ENCODE measurements at places on chromosomes 5 and 9. TPM values are rescaled to one million over a fixed set of nuclear protein-coding genes. Genes with fewer than 3 reads are reported as not detected.

Gene SCGB3A2
- total RNA-seq: not detected

Gene LCN15
- total RNA-seq: 0.13 TPM

GRCh38 chr5:163409384-163409783 is 28.0 kb upstream of the CCNG1 start:
- DNase-seq: no peak

GRCh38 chr5:34022121-34022705 is 14.4 kb upstream of the AMACR start:
- DNase-seq: no peak

DNA sequence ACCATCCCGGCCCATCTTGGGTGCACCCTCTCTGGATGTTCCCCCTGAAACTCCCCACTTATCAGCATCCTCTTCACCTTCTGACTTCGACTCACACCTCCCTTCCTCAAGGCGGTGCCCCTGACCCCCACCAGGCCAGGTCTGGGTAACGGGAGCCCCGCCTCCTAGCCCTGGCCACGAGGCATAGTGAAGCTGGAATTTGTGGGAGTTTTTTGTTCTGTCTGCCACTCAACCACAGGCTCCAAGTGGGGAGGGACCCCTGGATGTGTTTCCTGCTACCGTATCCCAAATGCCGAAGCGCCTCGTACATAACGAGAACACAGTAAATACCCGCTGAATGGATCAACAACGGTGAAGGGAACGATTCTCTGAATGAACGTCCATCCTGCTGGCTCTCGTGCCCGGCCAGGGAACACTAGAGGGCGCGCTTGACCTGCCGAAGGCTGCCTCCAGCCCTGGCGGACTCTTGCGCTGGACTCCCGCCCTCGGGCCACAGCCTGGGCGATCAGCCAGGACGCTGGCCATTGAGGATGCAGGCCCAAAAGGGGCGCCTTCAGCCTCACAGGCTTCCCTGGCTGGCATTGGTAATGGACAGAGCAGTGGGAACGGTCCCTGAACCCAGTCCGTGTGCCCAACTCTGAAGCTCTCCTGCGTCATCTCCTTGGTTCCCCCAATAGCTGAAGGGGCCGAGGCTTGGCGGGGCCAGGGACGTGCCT is 47.3 kb upstream of the PHYKPL start:
- DNase-seq: peak; percentile 62

- DNase-seq: no peak
Measured at GRCh38 chr5:142499591-142500226, 174.9 kb upstream of the SPRY4 start.

DNA sequence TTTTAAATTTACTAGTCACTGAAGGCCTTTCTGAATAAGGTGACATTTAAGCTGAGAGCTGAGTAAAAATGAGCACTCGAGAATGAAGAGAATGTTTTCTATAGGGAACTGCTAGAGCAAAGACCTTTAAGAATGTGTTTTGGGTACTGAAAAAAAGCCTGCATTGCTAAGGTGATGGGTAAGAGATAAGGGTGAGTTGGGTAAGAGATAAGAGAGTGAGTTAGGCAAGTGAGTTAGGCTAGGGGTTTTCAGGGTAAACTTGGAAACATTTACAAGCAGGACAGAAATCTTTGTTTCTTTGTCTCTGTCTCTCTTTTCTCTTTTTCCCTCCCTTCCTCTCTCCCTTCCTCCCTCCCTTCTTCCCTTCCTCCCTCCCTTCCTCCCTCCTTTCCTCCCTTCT is 5.6 kb downstream of the RAD23B start:
- no peak for DNase-seq

DNA sequence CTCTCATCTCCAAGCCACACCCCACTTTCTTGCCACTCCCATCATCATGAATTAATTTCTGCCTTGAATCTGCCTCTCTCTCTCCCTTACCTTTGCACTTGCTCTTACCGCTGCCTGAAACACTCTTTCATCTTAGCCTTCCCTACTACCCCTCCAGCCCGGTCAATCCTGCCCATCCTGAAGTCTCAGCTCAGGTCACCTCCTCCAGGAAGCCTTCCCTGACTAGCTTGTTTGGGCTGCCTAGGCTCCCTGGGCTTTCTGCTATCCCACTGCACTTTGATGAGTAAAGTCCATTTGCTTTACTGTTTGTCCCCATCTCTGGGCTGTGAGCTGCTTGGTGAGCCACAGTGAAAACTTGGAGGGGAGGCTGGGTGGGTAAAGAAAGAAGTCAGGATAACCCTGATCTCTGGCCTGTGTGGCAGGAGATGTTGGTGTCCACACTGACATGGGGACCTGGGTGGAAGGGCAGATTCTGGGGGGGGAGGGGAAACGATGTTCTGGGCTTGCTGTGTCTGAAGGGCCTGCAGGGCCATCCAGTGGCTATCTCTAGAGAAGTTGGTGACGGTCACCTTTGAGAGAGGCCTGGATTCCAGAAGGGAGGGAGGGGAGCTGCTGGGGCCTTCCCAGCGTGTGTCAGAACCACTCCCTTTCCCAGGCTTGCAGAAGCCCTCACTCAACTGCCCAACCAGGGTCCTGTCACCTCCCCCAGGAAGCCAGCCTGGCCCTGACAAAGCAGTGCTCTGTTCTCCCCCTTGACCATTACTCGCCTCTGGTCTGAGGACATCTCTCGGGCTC is 75.0 kb upstream of the DAB2IP start:
- DNase-seq: no peak

DNA sequence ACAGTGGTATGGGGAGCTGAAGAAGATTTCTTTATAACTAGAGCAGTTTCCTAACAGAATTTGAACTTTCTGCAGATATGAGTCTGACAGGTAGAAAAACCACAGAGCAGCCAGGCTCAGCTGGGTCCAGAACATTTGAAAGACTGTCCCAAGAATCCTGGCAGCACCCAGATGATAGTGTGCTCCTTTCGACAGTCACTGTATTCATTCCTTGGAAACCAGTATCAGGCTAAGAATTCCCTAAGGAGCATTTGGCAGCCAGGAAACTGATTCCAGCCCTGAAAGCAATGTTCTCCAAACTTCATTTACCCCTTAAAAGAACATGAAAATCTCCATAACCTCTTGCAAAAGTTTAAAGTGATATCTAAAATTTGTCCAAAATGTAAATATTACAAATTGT is 123.0 kb upstream of the MTAP start:
- no peak for DNase-seq

Gene EGR1
- total RNA-seq: 0.90 TPM

Gene SLCO6A1
- not detected for total RNA-seq

GRCh38 chr9:137647096-137647714 is 28.4 kb downstream of the EHMT1 start:
- DNase-seq: no peak

Gene IL12B
- not detected for total RNA-seq

Gene PCDHGA12
- 3.5 TPM for total RNA-seq

DNA sequence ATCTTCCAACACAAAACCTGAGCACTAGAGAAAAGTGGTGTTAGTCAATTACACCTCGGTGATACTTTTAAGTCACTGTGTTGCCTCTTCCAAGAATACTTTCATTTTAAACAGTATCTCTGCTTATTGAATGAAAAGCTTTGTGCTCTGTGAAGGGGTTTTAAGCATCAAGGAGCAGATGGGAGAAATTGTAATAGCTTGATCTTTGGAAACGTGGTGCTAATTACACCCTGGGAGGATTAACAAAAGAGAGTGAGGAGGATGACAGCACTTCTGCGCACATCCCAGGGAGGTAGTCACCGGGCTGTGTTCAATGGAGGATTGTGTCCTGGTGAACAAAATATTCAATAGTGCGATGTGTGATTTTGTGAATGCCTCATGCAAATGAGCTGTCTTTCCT is 477.4 kb upstream of the ADAMTS16 start:
- DNase-seq: no peak

- no peak for DNase-seq
Measured at GRCh38 chr9:119951591-119951990, 582.4 kb upstream of the BRINP1 start.

GRCh38 chr9:7879551-7880245 is 80.1 kb upstream of the DMAC1 start:
- no peak for DNase-seq

DNA sequence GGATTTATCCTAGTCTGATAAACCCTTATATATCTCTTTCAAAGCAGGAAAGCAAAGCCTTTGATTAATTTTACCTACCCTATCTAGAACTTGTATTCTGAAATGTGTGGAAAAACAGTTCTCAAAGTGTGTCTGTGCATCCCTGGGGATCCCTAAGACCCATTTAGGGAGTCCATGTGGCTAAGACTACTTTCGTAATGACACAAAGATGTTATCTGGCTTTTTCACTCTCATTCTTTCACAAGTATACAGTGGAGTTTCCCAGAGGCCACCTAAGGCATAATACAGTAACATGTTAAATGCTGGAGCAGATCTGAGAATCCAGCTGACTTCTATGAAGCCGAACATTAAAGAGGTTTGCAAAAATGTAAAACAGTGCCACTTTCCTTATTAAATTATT is 54.3 kb upstream of the TNFSF15 start:
- no peak for DNase-seq

GRCh38 chr9:26296910-26297572 is 595.6 kb downstream of the CAAP1 start:
- DNase-seq: no peak

Gene CCNI2
- total RNA-seq: under 0.01 TPM

- no peak for DNase-seq
Measured at GRCh38 chr9:7668541-7668940, 131.0 kb downstream of the DMAC1 start.

Gene MAP3K1
- total RNA-seq: 35.2 TPM

Gene PCDHAC2
- 0.13 TPM for total RNA-seq

GRCh38 chr5:12023614-12024241 is 119.5 kb upstream of the CTNND2 start:
- DNase-seq: peak; percentile 4

GRCh38 chr5:4093236-4093635 is 497.6 kb downstream of the IRX1 start:
- no peak for DNase-seq

GRCh38 chr5:94192658-94193391 is 425.6 kb downstream of the KIAA0825 start:
- DNase-seq: no peak

DNA sequence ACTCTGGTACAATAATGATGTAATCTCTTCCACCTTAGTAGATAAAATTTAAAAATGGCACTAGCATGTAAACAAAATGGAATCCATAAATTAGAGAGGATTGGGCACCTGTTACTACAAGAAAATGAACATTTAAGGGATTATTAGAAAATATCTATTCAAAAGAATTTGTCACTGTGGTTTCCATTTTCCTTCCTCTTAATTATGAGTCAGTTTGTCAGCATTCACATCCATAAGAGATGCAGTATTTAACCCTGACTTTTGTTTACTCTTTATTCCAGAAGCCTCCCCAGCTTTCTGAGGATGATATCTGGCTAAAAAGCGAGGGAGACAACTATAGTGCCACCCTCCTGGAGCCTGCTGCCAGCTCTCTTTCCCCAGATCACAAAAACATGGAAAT is 72.1 kb downstream of the C9orf152 start:
- no peak for DNase-seq

Gene IL13
- not detected for total RNA-seq

GRCh38 chr5:149325894-149326293 is 19.4 kb upstream of the GRPEL2 start:
- DNase-seq: peak; percentile 43

Gene SLC35A4
- total RNA-seq: 27.9 TPM

- no peak for DNase-seq
Measured at GRCh38 chr5:153168241-153168640, 322.2 kb upstream of the GRIA1 start.

Gene NDUFA8
- total RNA-seq: 27.3 TPM

Gene ENHO
- under 0.01 TPM for total RNA-seq

Gene PKD2L2
- total RNA-seq: not detected

Gene SLC6A3
- not detected for total RNA-seq

Gene SGCD
- total RNA-seq: 0.64 TPM

Gene SLC36A3
- not detected for total RNA-seq

GRCh38 chr5:160285316-160285715 is 27.0 kb downstream of the CCNJL start:
- DNase-seq: no peak

Gene CD14
- 10.7 TPM for total RNA-seq

Gene PCDH12
- 22.9 TPM for total RNA-seq

Gene PTCH1
- 3.3 TPM for total RNA-seq

DNA sequence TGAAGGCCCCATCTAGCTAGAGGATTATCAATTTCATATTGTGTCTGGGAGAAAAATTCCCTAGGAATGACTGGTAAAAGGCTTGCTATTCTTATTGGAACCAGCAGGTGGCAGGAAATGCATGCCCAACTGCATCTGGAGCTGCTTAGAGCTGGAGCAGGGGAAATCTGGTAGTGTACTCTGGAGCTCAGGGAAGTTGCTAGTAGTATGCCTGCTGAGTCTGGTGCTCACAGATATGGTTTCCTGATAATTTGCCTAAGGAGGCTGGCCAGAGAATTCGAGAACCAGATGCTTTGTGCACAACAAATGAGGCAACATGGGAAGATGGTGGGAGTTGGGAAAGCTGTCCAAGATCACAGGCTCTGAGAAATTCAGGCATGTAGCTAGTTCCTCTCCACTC is 53.7 kb downstream of the G3BP1 start:
- DNase-seq: peak; percentile 63

- peak; percentile 62 for DNase-seq
Measured at GRCh38 chr9:111992523-111992922, 95.9 kb downstream of the UGCG start.

DNA sequence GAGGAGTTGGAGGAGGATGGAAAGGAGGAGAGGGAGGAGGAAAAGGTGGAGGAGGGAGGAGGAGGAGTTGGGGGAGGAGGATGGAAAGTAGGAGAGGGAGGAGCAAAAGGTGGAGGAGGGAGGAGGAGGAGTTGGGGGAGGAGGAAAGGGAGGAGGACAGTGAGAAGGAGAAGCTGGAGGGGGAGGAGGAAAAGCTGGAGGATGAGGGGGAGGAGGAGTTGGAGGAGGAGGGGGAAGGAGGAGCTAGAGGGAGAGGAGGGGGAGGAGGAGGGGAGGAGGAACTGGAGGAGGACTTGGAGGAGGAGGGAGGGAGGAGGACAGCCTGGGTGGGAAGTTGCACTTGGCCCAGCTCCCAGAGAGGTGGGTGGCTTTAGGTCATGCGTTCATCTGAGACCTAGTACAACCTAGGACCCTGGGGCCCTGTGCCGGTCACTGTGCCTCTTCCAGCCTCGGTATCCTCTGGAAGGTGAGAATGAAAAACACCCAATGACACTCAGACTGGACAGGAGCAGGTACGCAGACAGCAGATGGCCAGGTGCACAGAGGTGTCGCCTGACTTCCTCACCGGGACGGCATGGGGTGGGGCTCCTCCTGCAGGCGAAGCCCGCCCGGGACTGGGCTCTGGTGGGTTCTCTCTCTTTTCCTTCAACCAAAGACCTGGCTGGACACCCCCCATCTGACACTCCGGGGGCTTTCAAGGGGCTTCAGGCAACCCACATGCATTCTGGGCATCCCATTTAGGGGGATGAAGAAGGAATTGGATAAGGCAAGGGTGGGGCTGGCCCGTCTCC is 12.2 kb upstream of the SLC2A6 start:
- DNase-seq: no peak

DNA sequence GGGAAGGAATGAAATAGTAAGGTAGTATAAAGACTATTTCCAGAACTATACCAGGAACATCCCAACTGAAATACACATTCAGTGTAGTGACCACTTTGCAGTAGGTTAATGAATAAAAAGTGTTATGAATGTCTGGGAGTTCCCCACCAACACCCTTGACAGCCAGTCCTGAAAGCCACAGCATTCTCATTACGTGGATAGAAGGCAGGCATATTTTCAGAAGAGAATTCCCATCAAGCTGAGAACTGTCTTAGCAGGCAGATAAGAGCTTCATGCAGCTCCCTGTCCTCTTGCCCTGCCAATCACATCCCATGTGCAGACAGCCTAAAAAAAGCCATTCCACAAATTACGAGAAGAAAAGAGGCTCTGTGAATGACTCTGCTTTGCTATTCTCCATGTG is 695.0 kb downstream of the DTWD2 start:
- DNase-seq: no peak

Gene PFN3
- total RNA-seq: not detected

GRCh38 chr5:88826646-88827585 is 56.1 kb downstream of the MEF2C start:
- DNase-seq: peak; percentile 99

All from dermis microvascular lymphatic vessel endothelial cell (primary cell).